ENCODE measurements at places on chromosomes 16 and 17.

DNA sequence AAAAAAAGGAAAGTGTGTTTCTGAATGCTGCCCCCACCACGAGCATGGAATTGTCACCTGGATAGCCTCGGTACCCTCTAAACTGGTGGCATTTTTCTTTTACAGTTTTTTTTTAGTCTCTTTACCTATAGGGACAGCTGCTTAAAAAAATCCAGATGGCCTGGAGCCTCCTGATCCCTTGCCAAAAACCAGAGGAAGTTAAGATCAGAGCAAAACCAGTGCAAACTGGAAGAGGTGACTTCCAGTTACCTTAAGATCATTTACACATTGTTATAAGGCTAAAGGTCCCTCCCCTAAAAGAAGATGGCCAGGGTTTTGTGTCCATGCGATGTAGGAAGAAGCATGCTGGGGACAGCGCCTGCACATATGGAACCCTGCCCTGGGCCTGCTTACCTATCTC is 3.5 kb downstream of the MEFV start:
- DNase-seq: no peak

GRCh38 chr16:2016407-2016922 is 3.1 kb upstream of the NPW start:
- DNase-seq: peak; percentile 19

DNA sequence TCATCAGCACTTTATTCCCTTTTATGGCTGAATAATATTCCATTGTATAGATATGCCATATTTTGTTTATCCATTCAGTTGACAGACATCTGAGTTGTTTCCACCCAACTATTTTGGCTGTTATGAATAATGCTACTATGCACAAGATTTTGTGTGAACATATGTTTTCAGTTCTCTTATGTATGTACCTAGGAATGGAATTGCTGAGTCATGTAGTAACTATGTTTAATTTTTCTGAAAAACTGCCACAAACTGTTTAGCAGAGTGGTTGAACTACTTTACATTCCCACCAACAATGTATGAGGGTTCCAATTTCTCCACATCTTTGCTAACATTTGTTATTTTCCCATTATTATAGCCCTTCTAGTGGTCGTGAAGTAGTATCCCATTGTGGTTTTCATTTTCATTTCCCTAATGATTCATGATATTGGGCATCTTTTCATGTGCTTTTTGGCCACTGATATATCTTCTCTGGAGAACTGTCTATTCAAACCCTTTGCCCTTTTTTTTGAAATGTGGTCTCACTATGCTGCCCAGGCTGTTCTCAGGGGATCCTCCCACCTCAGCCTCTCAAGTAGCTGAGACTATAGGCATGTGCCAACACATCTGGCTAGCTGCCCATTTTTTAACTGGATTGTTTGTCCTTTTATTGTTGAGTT is 26.3 kb downstream of the SMURF2 start:
- DNase-seq: peak; percentile 97

DNA sequence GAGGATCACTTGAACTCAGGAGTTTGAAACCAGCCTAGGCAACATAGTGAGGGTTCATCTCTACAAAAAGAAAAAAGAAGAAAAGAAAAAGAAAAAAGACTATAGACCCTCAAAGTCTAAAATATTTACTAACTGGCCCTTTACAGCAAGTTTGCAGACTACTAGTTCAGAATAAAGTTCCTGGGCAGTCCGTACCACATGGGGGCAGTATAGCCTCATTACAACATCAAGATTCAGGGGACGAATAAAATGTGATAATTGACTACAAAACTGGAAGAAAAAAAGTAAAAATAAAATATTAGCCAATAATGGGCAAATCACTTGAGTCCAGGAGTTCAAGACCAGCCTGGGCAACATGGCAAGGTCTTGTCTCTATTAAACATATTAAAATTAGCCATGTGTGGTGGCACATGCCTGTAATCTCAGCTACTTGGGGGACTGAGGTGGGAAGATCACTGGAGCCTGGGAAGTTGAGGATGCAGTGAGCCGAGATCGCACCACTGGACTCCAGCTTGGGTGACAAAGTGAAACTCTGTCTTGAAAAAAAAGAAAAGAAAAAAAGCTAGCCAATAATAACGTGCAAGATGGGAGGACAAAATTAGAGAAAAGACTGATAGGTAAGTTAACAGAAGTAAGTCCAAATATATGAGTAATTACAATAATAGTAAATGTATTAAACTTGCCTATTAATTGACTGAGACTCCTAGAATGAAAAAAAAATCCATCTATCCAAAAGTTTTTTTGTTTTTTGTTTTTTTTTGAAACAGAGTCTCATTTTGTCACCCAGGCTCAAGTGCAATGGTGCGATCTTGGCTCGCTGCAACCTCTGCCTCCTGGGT is 129.4 kb upstream of the SEC14L1 start:
- DNase-seq: peak; percentile 32

GRCh38 chr17:83080858-83081683 is 1.7 kb downstream of the METRNL start:
- DNase-seq: peak; percentile 39

DNA sequence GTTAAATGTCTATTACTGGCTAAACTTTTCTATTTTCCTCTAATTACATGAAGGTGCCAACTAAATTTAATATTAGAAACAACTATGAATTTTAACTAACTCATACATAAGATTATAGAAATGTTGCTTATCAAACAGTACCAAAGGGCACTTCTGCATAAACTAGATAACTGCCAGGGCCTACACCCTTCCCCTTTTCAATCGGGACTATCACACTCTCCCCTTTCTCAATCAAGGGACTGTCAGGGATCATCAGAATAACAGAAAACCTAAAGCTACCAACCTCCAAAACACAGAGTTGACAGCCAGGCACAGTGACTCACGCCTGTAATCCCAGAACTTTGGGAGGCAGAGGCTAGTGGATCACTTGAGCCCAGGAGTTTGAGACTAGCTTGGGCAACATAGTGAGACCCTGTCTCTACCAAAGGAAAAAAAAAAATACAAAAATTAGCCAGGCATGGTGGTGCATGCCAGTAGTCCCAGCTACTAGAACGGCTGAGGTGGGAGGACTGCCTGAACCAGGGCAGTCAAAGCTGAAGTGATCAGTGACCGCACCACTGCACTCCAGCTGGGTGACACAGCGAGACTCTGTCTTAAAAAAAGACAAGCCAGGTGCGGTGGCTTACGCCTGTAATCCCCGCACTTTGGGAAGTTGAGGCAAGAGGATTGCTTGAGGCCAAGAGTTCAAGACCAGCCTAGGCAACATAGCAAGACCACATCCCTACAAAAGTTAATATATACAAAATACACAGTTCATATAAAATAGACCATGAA is 3.2 kb upstream of the PHLPP2 start:
- no peak for DNase-seq

DNA sequence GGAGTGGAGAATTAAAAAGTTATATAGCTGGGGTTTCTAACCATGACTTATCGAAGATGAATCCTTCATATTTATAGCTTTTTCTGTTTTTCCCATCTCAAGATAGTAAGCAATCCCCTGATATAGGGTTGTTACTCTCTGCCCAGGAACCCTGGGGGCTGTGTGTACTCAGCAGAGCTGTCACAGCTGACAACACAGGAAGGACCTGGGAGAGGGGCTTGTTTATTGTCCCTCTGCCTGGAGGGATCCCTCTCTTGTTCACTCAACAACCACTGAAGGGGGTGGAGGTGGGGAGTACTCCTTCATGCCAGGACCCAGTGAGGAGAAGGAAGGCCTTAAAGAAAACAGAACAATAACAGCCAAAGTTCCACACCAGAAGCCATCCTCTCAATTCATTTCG is 19.8 kb downstream of the ASIC2 start:
- no peak for DNase-seq

DNA sequence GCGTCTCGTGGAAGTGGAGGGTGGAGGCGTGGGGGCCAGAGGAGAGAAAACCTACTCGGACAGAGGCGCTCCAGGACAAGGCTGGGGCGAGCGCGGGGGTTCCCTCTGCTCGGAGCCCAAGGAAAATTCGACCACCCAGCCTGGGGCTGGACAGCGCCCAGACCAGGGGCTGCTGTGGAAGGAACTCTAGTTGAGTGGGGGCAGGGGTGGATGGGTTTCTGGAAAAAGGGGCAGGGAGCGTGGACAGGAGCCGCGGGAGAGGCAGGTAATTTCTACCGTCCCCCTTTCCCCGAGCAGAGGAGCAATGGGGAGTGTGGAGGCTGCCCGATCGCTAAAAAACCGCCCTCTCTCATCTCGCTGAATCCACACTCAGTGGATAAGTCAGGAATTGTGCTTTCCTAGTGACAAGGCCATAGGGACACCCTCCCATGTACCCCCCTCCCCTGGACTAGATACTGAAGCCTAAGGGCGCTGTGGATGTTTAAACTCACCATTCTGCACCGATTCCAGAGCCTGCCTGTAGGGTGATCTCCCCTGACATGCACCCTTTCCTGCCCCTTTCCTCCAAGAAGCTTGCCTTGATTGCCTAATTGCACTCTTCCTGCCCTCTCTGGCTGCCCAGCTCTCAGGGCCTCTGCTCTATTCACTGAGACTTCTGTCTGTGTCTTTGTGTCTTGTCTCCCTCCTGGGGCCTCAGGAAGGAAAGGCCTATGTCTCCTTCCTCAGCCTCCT is 90.7 kb upstream of the TMEM97 start:
- DNase-seq: no peak

GRCh38 chr16:53100889-53101288 is 46.1 kb downstream of the CHD9 start:
- no peak for DNase-seq

GRCh38 chr17:79132271-79133064 is 57.8 kb downstream of the ENGASE start:
- no peak for DNase-seq

GRCh38 chr17:62916684-62917571 is 49.1 kb upstream of the TANC2 start:
- DNase-seq: peak; percentile 22

DNA sequence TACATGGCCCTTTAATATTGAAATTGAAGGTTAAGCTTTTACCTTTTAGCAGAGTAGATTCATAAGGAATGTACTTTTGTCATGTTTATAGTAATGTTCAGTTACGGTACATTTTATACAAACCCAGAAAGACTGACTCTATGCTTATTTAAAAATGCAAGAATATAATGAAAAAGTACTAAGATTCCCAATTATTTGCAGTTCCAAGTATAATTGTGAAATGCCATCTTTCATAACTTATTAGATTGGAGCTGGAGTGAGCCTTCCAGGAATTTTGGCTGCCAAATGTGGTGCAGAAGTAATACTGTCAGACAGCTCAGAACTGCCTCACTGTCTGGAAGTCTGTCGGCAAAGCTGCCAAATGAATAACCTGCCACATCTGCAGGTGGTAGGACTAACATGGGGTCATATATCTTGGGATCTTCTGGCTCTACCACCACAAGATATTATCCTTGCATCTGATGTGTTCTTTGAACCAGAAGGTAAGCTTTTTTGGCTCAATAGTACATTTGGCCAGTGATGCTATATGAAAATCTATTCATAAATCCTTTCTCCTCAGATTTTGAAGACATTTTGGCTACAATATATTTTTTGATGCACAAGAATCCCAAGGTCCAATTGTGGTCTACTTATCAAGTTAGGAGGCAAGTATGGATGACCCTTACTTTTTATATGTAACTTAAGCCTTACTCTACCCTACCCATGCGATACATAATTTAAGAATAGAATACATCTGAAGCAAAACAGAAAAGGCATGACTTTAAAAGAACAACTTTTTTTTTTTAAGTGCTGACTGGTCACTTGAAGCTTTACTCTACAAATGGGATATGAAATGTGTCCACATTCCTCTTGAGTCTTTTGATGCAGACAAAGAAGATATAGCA is 4.2 kb downstream of the SRSF2 start:
- no peak for DNase-seq

GRCh38 chr16:9408297-9408878 is 316.9 kb downstream of the HAPSTR1 start:
- no peak for DNase-seq
